ENCODE measurements at places on chromosomes 4 and X. TPM values are rescaled to one million over a fixed set of nuclear protein-coding genes. Genes with fewer than 3 reads are reported as not detected.

- peaks cover 16% of the 10 kb centered on the region for H3K4me1 ChIP-seq
- H3K27me3 ChIP-seq: no peaks in the 10 kb centered on the region
- H3K4me3 ChIP-seq: no peak overlapping the region
- H3K27ac ChIP-seq: no peak overlapping the region
- H3K36me3 ChIP-seq: no peaks in the 10 kb centered on the region
These were observed 63.9 kb upstream of the TRIM2 start for GRCh38 chr4:153140294-153140693.

DNA sequence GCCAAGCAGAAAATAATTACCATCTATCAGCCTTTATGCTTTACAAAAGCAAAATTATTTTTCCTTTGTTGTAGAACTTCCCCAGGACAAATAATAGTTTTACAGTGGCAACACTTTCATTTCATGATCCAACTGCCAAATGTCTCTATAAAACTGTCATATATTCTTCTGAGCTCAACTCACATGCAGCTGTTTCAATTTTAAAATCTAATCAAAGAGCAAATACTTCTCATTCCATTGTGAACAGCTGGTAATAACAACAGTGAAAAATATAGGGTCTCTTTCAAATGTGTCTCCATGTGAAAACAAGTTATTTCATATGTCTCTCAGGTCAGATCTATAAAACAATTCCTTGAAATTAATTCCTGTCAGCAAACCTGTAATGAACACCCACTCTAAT lies 270.6 kb upstream of the SLC7A11 start:
- no peaks in the 10 kb centered on the region for H3K4me1 ChIP-seq
- H3K4me3 ChIP-seq: no peak overlapping the region
- no peak for DNase-seq
- H3K36me3 ChIP-seq: no peaks in the 10 kb centered on the region
- no peak overlapping the region for H3K27ac ChIP-seq
- H3K27me3 ChIP-seq: no peaks in the 10 kb centered on the region

- no peaks in the 10 kb centered on the region for H3K36me3 ChIP-seq
- no peaks in the 10 kb centered on the region for H3K4me1 ChIP-seq
- H3K4me3 ChIP-seq: no peak overlapping the region
These were observed 204.9 kb downstream of the EVC2 start for GRCh38 chr4:5503336-5503936.

STS gene
- total RNA-seq: 4.6 TPM

DNA sequence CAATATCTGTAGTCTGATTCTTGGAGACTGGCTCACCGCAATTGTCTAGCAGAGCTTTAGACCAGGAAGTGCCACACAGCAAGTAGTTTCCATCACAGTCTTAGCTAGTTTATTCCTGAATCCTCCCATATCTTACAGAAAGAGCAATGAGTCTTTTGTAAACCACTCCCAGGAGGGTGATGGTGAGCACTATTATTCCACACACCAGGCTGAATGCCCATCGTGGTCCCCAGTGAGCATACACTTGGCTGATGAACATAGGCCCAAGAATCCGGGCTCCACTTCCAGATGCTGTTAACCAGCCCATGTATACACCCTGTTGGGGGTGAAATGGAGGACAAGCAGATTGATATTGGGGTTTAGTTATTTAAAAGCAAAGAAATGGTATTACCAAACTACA lies 39.8 kb downstream of the PLK4 start:
- DNase-seq: no peak
- peaks cover 33% of the 10 kb centered on the region for H3K36me3 ChIP-seq
- H3K4me3 ChIP-seq: no peak overlapping the region
- no peak overlapping the region for H3K27ac ChIP-seq

All from esophagus muscularis mucosa (tissue), 4 donors.